Astrocyte (in vitro differentiated cells and primary cell): ENCODE measurements at places on chromosomes 2 and 18. TPM values are rescaled to one million over a fixed set of nuclear protein-coding genes. Genes with fewer than 3 reads are reported as not detected.

CELF4 gene
- 0.16 TPM in 1 of 2 replicates, not detected in the other for total RNA-seq

GNLY gene
- total RNA-seq, result not detected in 2 replicates

PIEZO2 gene
- 5.3 and 11.8 TPM in 2 replicates for total RNA-seq

MDH1B gene
- 1.8 and 1.9 TPM in 2 replicates for total RNA-seq

C2orf81 gene
- 2.1 and 2.5 TPM in 2 replicates for total RNA-seq
